ENCODE measurements at places on chromosomes 16 and 17. TPM values are rescaled to one million over a fixed set of nuclear protein-coding genes. Genes with fewer than 3 reads are reported as not detected.

Gene EEF2K
- total RNA-seq: 16.9 TPM

DNA sequence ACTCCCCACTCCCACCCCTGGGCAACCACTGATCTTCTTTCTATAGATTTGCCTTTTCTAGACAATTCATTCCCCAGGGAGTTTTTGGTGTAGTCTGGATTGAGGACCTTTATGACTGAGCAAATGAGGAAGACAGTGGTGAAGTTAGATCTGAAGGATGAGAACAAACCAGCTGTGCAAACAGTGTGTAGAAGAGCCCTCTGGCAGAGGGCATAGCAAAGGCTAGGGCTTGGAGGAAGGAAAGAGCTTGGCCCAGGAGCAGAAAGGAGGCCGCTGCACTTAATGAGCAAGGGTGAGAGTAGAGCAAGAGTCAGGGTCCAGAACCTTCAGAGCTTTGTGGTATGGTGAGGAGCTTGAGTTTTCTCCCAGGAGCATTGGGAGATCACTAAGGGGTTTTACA, 352.7 kb downstream of the CA10 start:
- no peak for DNase-seq

DNA sequence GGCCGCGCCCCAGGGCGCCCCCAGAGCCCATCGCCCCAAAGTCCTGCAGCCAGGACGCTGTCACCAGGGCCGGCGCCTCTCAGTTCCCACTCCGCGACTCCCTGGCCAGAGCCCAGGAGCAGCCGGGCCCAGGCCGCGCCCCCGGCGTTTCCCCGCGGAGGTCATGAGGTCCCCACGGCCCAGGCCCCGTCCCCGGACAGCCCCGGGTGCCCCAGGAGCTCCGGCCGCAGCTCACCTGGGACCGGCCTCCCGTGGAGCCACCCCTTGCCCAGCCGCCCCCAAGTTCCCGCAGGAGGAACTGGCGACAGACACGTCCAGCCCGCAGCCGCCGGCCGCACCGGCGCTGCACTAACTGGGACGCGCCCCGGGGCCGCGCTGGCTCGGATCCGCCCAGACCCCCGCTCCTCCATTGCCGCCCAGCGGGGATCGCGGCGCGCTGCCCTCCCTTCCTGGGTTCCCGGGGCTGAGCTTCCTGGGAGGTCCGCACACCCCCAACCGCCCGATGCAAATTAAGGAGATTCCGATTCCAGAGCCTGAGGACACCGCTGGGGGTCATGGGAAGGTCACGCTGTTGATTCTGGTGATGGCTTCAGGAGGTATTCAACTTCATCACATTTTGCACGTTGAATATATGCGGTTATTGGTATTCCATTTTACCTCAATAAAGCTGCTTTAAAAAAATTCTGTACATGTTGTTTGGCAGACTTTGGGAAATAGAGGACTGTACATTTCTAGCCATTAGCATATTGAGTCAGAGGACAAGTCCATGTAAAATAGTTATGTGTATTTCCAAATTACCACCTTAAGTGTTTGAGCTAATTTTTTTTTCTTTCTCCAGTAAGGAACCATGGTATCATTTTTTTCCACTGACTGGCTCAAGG, 9.9 kb downstream of the AHSP start:
- DNase-seq: peak; percentile 4

- DNase-seq: no peak
These were observed 175.7 kb downstream of the AXIN2 start for GRCh38 chr17:65385726-65386125.

- no peak for DNase-seq
These were observed 28.5 kb downstream of the SYCE1L start for GRCh38 chr16:77227745-77228144.
